ENCODE measurements at places on chromosomes 1 and 21.
A peak's percentile ranks its signal among the peaks of the same experiment; 100 is the strongest.

DNA sequence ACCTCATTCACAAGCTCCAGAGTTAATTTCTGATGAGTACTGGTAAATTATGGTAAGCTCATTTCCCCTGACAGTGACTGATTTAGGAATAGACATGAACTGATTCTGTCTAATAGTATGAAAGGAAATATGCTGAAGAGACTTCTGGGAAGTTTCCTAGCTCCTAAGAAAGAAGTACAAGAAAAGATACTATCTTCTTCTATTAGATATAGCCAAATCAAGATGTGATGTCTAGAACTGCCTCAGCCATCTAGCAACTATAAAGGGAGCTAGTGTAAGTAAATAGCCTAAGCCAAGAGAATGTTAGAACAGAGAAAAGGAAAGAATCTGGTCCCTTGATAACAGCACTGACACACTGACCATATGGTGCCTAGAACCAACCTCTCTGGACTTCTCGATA is 10.7 kb upstream of the PHTF1 start:
- no peak for DNase-seq

DNA sequence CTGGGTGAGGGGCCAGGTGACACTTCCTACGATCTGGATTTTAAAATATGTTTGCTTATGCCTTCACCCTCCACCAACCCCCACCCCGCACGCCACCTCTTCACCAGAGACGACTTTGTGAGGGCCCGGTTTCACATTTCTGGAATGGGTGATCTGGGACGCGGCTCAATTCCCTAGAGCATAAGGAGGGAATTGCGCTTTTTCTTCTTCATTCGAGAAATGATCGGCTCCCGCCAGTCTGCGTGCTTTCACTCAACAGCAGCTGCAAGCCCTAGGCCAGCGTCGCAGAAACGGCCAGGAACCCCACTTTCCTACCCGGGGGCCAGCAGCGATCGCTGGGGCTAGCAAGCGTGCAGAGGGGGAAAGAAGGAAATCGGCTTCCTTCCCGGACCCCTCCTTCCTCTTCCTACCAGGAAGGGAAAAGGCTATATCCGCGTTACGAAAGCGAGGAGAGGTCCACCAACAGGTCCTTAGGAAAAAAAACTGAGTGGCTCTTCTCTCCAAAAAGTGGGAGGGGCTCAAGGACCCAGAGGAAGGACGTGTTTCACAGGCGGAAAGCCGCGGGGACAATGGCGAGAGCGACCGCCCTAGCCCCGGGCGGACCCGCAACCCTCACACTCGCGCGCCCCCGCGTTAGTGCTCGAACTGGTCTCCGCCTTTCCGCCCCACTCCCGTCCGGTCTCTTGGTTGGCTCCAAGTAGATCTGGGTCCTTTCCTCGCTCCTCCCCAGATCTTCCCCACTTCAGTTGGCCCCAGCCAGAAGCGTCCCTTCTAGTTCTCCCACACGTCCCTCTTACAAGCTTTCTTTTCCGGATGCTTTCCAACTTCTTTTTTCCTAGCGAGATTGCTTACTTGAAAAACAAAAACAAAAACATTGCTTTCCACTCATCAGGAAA is 1.1 kb upstream of the ADAMTS1 start:
- DNase-seq: peak; percentile 75

DNA sequence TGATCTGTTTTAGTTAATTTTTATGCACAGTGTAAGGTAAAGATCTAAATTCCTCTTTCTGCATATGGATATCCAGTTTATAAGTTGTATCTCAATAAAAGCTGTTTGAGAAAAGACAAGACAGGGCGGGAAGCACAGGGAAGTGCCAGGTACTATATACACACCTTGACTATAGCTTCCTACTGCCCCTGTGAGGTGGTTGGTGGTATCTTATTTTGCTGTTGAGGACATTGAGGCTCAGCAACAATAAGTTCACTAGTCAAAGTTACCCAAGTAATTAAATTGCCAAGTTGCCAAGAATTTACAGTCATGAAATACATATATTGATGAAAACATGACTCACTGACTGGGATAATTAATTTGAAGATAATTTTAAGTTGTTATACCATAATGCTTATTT is 109.1 kb downstream of the CD247 start:
- DNase-seq: no peak

- no peak for DNase-seq
Observed at GRCh38 chr1:100536031-100536430, 1.9 kb upstream of the GPR88 start.

DNA sequence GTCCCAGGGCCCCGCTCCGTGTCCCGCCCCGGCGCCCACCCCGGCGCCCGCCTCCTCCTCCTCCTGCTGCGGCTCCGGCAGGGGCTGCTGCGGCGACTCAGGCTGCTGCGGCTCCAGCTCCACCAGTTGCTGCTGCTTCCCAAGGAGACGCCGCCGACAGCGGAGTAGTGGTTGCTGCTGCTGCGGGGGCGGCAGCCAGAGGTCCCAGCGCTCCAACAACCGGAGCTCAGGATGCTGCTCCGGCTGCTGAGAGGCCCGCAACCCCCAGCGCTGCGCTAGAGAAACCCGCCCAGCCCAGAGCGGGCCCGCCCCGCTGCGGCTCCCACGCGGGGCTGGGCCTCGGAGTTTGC is 1.1 kb downstream of the CRCT1 start:
- DNase-seq: no peak

DNA sequence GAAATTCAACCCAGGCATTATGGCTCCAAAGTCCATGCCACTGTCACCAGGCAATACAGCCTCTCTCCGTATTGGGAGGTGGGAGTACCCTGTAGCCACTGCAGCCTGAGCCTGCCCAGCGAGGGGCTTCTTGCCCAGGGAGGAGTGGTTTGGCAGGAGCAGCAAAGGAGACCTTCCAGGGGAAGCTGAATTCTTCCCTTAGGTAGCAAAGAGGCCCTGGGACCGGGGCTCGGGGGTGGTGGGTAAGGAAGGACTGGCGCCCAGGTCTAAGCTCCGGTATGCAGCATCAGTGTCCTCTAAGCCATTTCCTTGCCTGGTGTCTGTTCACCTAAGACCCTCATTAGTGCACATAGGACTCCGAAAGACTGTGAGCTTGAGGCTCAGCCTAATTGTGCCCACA is 17.0 kb downstream of the TNNT2 start:
- no peak for DNase-seq

DNA sequence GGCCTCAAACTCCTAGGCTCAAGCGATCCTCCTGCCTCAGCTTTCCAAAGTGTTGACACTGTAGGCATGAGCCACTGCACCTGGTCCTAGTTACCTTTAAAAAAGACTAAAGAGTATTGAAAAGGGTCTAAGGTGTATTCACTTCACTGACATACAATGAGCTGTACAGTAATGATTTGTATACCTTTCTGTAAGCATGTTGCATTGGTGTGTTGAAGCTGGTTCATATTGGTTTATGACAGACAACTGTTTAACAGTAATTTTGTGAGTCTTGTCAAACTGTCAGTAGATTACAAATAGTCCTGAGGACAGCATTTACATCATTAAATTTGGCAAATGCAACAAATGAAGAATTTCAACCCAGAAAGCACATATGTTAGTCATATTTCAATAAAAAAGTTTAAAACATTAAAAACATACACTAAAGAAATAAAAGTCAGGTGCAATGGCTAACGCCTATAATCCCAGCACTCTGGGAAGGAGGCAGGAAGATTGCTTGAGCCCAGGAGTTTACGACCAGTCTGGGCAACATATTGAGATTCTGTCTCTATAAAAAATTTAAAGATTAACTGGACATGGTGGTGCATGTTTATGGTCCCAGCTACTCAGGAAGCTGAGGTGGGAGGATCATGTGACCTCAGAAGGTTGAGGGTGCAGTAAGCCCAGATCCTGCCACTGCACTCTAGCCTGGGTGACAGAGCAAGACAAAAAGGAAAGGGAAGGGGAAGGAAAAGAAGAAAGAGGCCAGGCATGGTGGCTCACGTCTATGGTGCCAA is 88.3 kb upstream of the HP1BP3 start:
- no peak for DNase-seq

GRCh38 chr1:206420471-206420870 is 49.8 kb upstream of the IKBKE start:
- no peak for DNase-seq

DNA sequence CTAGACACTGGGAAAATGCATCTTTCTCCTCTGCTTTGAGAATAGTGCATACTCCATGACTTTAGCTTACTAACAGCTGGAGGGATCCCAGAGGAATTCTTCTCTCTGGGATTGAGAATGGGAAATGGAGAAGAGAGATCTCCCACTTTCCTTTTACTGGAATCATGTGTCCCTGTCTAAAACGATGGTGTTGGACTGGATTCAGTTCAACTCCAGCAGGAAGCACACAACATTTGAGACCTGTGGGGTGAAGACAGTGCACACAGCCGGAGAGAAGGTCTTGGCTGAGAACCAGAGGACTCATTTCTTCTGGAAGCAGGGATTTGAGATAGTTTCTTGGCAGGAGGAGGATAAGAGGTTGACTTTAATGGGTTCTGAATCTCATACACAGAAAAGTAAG is 58.7 kb downstream of the TRABD2B start:
- no peak for DNase-seq

GRCh38 chr1:46639547-46639946 is 22.9 kb upstream of the MOB3C start:
- no peak for DNase-seq

DNA sequence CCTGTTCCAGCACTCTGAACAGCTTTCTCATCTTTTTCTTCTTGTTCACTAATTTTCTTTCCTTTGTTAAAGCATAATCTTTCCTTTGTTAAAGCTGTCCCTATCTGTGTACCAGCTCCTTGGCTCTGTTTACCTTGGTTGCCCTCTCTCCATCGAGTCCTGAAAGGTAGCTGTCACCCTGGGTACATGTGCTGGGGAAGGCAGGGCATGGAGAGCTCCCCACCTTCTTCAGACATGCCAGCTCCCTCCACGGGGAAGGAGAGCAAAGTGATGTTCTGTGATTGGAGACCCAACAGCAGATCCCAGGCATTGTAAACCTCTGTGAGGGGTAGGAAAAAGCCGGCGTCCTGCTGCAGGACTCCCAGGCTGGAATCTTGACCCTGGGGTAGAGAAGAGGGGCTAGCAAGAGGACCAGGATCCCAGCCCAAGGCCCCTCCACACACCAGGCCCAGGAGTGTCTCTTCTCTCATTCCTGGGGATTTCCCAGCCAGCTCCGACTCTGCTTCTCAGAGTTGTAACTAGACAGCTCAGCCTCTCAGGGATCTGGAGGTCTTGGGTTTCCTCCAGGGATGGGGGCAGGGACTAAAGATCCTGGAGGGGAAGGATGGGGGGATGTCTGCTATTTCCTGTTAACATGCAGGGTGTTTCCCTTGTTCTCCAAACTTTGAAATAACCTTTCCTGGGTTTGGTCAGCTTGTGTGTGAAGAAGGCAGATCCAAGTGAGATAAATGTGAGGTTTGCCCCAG is 34.4 kb downstream of the TMCC2 start:
- DNase-seq: no peak

DNA sequence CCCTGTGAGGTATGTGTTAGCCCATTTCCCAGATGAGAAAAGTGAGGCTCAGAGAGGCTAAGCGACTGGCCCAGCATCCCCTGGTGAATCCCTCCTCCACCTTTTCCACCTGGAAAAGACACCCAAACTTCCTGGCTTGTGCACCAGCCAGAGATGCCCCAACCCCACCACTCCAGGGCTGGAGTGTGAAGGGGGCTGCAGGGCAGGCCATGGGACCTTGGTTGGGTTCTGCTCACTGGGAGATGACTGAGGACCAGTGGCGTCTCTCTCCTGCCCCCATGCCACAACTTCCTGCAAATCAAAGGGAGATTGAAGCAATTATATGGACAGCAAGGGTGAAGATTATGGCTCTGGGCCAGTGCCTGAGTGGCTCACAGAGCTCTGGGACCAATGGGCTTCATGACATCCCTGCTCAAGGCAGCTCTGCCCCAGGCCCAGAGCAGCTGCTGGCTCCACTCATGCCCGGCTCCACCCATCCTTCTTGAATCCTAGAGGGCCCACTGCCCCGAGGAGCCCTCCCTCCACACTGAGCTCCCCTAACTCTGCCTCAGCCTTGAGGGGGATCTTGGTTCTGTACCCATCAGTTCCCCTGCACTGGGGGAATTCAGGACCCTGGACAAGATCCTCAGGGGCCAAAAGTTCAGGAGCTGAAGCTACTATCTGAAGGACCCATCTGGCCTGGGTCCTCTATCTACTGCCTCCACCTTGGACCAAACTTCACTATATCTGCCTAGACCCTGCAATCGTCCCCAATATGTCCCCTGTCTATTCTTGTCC is 416.9 kb downstream of the PTPRU start:
- DNase-seq: no peak

DNA sequence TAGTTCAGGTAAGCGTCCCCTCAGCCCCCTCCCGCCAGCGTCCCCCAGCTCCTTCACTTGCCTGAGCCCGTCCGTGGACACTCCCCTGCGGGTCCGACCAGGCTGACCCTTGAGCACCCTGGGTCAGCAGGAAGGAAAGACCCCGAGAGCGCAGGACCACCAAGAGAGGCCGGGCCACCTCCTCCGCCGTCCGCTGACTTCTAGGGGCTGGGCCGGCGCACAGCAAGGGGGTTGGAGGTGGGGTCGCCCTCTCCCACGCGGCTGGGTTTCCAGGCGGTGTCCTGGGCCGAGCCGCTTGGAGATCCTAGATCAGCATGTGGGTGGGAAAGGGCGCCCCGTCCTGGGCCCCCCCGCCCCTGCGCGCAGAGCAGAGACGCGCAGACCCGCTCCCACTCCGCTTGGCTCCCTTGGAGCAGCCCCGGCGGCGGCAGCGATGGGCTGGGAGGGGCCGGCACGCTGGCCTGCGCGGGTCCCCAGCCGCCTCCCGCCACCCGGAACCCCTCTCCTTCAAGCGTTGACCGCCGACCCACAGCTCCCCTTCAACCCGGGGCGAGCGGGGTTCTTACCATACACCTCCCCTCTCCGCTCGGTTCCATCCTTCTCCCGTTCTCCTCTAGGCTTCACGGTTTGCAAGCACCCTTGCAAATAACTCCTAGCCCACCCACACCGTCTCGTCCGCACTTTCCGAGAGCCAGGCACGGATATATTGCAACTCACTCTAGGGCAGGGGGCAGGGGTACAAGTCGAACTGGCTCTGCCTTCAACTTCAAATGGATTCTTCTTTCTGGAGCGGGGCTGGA is 7.5 kb downstream of the KNCN start:
- DNase-seq: no peak

GRCh38 chr1:117336088-117336817 is 31.0 kb upstream of the MAN1A2 start:
- peak; percentile 9 for DNase-seq

Measured in anterior cingulate cortex (tissue), 58 donors.